Astrocyte (in vitro differentiated cells and primary cell): ENCODE measurements at places on chromosomes 7 and 10.
A peak's percentile ranks its signal among the peaks of the same experiment; 100 is the strongest.

GRCh38 chr7:89607792-89608191 lies 546.5 kb upstream of the STEAP1 start:
- no peaks in the 10 kb centered on the region for H3K36me3 ChIP-seq
- no peak overlapping the region for H3K4me3 ChIP-seq
- no peak for DNase-seq
- H3K27me3 ChIP-seq: no peaks in the 10 kb centered on the region
- H3K4me1 ChIP-seq: no peaks in the 10 kb centered on the region
- H3K27ac ChIP-seq: no peak overlapping the region

- H3K36me3 ChIP-seq: no peaks in the 10 kb centered on the region
- no peaks in the 10 kb centered on the region for H3K27me3 ChIP-seq
- DNase-seq: peak; percentile 16
- H3K4me1 ChIP-seq: no peaks in the 10 kb centered on the region
Measured at GRCh38 chr7:23544913-23545354, 13.2 kb upstream of the TRA2A start.

DNA sequence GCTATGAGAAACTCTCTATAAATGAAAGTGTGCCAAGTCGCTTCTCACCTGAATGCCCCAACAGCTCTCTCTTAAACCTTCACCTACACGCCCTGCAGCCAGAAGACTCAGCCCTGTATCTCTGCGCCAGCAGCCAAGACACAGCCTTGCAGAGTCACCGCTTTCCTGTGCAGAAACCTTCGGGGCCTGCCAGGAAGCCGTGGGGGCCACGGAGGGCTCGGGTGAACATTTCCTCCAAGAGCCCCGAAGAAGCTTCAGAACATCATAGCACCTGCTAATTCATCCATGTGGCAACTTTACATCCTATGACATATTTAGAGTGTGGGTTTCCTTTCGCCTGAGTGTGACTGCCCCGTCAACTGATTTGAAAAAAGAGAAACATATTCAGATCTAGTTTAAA lies 55.7 kb upstream of the PRSS58 start:
- no peak for DNase-seq
- no peaks in the 10 kb centered on the region for H3K4me1 ChIP-seq
- no peaks in the 10 kb centered on the region for H3K36me3 ChIP-seq
- no peak overlapping the region for H3K4me3 ChIP-seq
- H3K27me3 ChIP-seq: no peaks in the 10 kb centered on the region

DNA sequence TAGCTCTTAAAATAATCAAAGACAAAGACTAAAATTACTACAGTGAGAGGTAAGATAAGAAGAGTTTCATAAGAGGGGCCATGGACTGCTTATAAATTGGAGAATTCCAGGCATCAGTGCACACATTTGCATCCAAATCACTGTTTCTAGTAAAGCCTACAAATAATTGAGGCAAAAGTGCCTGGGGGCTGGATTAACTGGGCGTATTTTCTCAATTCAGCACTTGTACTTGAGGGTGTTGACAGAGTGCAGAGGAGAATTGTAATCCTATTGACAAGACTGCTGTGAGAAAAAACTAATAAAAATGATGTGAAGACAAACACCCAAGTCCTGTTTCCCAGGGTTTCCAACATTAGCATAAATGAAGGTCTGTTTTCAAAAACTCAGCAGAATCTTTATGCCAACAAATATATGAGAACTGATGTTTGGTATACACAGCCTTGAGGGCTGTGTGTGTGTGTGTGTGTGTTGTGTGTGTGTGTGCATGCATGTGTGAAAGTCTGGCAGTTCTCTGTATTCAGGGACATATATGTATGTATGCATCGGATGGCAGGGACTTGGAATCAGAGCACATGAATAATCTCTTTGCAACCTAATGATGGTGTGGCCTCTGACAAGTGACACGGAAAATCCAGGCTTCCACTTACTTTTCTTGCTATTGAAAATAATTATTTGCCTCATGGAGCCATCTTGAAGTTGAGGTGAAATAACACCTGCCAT lies 182.1 kb upstream of the CDC14C start:
- no peak for DNase-seq
- no peaks in the 10 kb centered on the region for H3K4me1 ChIP-seq
- H3K27me3 ChIP-seq: no peaks in the 10 kb centered on the region
- no peaks in the 10 kb centered on the region for H3K36me3 ChIP-seq
- H3K4me3 ChIP-seq: no peak overlapping the region
